ENCODE measurements at places on chromosomes 12 and 14.
A peak's percentile ranks its signal among the peaks of the same experiment; 100 is the strongest.

DNA sequence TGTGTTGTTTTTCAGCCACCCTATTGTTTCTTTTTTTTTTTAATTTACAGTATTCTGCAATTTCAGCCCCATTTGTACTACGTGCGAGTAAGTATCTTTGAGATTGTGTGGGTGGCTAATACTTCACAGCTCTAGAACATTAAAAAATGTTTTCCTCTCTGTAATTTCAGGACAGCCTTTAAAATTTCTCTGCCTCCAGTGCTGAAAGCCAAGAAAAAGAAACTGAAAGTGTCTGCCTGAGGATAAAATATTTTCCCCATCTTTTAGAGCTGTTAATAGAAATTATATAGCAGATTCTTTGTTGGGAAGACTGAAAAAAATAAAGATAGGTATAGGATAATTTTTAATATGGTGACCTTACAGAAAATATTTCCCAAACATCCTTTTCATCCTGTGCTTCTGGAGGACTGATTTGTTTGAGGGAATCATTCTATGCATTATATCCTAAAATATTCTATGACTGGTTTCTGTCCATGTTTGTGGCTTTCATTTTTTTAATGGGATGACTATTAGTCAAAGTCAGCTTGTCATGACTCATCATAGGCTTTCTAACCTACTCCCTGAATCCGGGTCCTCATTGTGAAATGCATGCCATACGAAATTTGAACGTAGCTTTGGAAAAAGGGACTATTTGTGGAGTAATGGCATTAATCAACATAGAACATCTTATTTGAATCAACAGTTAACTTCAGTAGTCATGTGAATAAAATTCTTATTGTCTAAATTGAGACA is 10.8 kb upstream of the TCTN2 start:
- DNase-seq, result no peak

DNA sequence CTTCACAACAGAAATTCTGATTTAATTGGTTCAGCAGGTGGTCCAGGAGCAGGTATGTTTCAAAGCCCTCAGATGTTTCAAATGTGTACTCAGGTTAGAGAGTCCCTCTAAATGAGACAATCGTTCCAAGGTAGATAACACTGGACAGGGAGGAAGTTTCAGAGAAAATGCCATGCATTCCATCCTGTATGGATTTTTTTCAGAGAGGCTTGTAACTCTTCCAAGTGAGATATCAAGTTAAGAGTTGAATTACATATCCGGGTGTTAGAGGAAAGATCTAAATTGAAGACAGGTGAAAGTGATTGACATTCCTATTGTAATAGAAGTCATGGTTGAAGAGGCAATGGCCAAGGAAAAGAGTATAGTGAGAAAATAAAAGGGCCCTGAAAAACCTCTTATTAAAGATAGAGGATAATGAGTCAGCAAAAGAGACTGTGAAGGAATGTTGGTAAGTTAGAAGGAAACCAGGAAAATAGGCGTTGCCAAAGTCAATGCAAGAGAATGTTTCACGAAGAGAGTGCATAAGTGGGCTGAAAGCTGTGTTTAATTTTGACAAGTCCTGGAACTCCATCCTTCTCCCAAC is 105.8 kb downstream of the BMP4 start:
- no peak for DNase-seq

DNA sequence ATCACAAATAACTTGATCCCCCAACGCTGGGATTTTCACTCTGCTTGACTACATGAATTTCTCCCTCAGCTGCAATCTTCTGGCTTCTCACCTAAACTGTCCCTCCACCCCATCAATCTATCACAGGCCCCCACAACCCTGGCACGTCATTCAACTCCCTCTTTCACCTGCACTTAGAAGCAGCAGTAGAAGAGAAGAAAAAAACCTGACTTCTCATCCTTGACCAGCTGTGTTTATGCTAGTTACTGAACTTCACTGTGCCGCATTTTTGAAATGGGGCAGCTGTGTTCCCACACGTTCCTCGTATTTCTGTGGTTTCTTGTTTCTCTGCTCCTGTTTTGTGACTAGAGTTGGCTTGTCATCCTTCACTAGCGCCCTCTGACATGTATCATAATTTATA is 35.0 kb downstream of the ITPR2 start:
- no peak for DNase-seq

GRCh38 chr12:113812411-113813228 is 153.5 kb downstream of the RBM19 start:
- DNase-seq, result no peak

DNA sequence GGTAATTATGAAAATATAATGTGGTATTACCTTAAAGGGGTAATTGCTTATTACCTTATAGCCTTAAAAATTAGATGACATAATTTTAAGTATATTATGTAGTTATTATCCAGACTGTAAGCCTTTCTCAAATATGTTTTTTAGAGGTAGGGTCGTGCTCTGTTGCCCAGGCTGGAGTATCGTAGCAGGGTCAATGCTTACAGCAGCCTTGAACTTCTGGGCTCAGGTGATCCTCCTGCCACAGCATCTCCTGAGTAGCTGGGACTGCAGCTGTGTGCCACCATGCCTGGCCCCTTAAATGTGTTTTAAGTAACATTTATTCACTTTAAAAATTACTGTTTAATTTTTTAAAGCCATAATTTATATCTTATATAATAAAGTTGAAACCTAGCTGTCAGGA is 10.4 kb downstream of the PRPF39 start:
- DNase-seq, result no peak

DNA sequence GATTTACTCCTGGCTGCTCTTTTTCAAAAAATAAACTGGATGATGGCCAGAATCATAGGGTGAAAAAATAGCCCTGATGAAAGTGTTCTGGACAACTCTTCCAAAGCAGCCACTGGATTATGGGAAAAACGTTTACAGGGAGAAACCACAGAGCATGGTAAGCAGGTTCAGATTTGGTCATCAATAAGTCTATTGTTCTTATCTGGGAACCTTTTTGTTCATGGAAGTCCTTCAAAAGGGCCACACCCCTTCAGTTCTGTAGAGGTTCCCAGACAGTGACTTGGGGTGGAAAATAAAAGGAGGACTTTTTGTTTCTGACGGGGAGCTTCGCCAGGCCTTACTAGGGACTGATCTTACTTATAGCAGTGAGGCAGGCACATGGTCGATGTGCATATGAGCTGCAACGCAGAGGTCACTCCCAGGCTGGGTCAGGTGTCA is 117.4 kb upstream of the SLC38A2 start:
- DNase-seq, result no peak

DNA sequence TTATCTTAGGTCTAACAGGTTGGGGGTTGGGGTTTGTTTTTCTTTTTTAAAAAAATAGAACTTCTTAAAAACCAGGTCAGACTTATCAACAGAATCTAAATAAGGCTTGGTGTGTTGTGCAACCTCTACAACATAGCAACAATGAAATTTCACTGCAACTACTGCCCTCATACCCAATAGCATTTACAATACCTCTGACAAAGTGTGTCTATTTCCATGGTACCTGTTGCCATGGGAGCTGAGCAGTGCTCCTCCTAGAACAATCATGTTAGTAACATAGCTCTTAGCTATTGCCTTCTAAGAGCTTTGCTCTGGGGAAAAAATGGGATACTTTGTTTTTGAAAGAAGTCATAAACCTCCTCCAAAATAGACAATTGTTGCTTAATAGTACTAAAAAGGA is 103.3 kb upstream of the CCDC175 start:
- DNase-seq, result no peak

DNA sequence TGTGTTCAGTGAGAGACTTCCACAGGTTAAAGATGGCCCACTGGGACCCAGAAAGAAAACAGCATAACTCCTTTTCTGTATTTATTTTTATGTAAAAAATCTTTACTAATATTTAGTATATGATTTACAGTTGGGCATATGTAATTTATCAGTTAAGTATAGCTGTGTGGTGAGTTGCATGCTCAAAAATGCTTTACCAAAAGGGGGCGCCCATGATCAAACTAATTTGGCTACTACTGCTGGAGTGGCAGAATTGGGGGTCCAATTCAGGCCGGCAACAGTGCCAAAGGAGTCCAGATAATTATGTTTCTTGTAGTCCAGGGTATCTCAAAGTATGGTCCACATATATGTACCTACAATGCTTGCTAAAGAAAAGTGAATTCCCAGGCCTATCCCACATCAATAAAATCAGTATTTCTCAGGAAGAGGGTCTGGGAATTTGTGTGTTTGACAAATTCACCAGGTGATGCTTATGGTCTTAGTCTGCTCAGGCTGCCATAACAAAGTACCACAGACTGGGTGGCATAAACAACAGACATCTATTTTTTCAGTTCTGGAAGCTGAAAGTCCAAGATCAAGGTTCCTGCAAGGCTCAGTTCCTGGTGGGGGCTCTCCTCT is 152.0 kb downstream of the KTN1 start:
- peak; percentile 30 for DNase-seq

DNA sequence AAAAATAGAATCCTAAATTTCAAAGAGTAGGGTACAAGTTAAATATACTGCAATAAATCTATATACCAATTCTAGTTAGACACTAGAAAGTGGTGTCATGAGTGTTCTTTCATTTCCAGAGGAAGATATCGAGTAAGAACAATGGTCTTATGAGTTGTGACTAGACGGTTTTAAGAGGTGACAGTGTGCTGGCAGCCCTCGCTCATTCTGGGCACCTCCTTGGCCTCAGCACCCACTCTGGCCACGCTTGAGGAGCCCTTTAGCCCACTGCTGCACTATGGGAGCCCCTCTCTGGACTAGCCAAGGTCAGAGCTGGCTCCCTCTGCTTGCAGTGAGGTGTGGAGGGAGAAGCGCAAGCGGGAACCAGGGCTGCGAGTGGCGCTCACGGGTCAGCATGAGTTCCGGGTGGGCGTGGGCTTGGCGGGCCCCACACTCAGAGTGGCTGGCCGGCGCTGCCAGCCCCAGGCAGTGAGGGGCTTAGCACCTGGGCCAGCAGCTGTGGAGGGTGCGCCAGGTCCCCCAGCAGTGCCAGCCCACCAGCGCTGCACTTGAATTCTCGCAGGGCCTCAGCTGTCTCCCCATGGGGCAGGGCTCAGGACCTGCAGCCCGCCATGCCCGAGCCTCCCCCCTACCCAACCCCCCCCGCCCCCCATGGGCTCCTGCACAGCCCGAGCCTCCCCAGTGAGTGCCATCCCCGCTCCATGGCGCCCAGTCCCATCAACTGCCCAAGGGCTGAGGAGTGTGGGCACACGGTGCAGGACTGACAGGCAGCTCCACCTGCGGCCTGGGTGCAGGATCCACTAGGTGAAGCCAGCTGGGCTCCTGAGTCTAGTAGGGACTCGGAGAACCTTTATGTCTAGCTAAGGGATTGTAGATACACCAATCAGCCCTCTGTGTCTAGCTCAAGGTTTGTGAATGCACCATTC is 18.7 kb downstream of the PRKD1 start:
- DNase-seq, result no peak

DNA sequence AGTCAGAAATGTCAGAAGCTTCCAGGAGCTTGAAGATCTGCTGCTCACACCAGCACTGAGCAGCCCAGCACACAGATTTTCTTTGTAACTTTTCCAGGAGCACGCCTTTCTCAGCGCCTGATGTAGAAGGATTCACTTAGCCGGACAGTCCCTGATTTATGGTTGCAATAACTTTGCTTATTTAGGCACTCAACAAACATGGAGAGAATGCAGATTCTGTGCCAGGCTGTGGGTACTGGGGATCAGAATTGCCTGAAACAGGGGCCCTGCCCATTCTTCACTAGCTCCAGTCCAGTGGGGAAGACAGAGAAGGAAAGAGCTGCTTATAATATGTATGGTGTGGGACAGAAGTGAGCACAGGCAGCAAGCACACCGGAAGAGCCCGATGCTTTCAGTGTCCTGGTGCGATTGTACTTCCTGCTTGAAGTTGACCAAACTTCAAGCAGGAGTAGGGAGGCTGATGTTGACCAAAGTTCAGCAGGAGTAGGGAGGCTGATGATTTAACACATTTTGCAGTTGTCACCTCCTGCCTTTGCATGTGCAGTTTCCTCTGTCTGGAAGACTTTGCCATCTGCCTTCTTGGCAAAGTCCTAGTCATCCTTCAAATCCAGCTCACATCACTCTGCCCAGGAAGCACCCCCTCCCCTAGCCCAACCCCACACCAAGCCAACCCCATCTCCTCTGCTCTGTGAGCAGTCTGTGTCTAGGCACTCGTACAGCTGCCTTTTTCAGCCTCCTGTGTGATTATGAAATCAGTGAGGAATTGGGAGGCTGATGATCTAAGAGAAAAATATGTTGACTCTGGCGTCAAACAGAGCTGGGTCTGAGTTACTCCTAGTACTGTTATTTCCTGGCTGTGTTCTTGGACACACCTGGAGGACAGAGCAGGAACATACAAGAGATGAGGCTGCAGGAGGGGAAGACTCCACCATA is 12.0 kb upstream of the PRIMA1 start:
- DNase-seq, result no peak

DNA sequence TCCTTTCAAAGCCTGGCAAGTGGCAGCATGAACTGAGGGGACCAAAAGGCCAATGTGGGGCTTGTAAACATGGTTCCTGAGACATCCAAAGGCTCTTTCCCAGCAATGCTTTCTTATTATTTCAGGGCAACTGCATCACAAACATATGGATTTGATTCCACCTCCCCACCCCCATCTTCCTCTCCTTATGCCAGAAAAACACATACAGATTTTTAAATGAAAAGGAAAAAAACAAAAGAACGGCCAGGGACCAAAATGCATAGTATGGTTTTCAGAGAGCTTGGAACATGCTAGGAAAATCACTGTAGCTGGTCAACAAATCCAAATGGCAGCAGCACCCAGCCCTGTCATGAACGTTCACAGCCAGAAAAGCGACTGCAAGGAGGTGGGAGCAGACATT is 167.6 kb downstream of the ANO2 start:
- DNase-seq, result no peak

DNA sequence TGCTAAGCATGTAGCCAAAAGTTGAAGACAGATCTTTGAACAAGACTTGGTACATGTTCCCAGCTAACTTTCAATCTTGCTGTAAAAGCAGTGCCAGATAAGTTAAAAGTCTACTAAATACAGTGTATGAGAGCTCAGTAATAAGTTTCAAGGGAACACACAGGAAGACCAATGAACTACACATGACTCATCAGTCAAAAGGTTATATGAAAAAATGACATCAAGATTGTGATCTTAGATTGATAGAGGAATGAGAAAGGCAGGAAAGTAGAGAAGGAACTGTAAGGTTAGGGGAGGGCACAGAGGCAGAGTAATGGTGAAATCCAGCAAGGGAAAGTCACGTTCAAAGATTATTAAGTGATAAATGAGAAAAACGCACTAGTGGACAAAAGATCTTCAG is 249.9 kb upstream of the FLRT2 start:
- no peak for DNase-seq

- no peak for DNase-seq
Observed at GRCh38 chr14:47949006-47949405, 273.6 kb upstream of the MDGA2 start.

- no peak for DNase-seq
Observed at GRCh38 chr12:39931857-39932256, 174.0 kb downstream of the SLC2A13 start.

GRCh38 chr12:25584596-25584995 is 31.5 kb upstream of the LMNTD1 start:
- DNase-seq, result no peak

- no peak for DNase-seq
Observed at GRCh38 chr14:32693114-32693513, 245.6 kb upstream of the NPAS3 start.

DNA sequence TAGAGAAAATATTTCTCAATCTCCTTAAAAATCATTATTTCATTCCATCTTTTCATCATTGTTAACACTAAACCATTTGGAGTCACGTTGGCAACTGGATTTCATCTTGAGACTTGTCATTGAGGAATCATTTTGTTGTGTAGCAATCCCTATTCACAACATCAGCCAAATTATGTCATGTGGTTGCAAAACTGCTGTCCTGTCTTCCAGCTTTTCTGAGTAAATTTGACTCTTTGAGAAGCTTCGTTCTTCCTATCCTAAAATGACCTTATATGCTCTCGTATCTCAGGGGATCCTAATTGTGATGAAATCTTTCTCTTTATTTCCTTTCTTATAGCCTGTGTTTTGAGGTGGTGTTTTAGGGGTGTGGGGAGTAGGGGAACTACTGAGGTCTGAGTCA is 30.6 kb upstream of the KICS2 start:
- no peak for DNase-seq

Measured in stimulated activated CD8-positive, alpha-beta memory T cell treated with anti-CD3 and anti-CD28 coated beads, Interleukin-15, amount 100 ng/mL, for 1 hour (primary cell).